ENCODE measurements at places on chromosomes 7 and 10.

DNA sequence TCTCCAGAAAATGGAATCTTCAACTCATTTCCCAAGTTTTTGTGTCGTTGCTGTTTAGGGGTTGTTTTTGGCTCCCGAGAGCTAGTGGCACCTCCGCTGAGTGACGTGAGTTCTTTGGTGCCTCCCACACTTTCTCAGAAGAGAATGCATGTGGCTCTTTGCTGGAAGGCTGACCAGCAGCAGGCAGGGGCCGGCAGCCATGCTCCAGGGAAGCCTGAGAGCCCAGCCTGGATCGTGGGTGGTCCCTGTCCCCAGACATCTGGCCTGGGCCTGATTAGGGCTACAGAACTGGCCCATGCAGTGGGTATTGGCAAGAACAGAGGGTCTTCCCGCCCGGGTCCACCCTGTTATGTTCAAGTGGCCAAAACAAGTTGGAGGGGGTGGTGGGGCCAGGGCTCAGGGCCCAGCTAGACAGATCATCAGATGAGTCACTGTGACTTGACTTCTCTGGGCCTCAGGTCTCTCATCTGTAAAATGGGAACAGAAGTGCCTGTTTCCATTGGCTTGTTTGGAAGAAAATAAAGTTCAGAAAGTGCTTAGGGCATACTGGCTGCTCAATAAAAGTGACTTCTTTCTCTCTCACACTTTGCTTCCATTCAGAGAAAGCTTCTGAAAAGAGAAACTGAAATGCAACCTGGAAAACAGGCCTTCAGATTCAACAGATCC lies 83.1 kb downstream of the STRA8 start:
- no peak for DNase-seq

DNA sequence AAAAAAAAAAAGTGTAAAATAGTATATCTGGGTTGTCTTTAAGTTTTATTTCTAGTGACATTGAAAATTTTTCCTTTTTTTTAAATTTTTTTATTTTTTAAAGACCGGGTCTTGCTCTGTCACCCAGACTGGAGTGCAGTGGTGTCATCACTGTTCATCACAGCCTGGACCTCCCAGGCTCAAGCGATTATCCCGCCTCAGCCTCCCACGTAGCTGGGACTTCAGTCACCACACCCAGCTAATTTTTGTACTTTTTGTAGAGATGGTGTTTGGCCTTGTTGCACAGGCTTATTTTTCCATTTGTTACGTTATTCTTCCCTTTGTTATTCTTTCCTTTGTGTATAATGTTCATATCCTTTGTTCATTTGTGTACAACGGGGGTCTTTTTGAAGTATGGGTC lies 30.1 kb downstream of the TSPAN14 start:
- DNase-seq = no peak

GRCh38 chr7:96530786-96531185 lies 178.9 kb downstream of the SEM1 start:
- DNase-seq = no peak

DNA sequence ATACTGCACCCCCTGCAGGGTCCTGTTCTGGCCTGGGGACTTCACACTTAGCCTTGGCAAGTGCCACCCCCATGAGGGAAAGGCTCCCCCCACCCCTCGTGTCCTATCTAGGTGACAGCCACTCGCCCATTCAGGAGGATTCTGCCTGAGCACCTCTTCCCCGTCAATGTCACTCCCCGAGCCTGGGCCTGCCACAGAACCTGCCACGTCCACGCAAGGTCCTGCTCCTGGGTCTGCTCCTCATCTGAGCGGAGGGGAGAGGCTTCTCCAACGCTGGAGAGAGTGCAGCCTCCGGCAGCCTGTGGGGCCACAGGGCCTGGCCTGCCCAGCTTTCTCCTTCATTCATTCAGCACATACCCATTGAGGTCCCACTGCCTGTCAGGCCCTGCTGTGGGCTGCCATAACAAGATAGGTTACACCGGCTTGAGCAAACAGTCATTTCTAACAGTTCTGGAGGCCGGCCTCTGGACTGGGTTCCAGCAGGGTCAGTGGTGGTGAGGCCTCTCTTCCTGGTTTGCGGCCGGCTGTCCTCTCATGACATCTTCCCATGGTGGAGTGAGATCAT lies 92.0 kb upstream of the RET start:
- no peak for DNase-seq

GRCh38 chr7:105623378-105623777 lies 42.1 kb upstream of the EFCAB10 start:
- no peak for DNase-seq

- no peak for DNase-seq
These were observed 161.4 kb downstream of the CCDC3 start for GRCh38 chr10:12839941-12840611.

DNA sequence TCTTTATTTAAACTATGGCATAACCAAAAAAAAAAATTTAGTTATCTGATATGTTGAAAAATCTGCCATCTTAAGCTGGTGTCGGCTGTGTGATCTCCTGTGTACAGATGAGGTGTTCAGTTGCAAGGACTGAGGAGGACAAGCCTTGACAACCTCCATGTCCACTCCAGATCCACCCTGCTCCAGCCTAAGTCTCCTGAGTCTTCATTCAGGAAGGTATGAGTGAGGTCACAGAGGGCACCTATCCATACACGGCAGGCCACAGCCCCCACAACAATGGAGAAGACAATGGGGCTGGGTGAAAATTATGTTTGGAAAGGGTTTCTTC lies 16.1 kb downstream of the TARP start:
- DNase-seq = no peak

All from activated CD8-positive, alpha-beta memory T cell treated with anti-CD3 and anti-CD28 coated beads for 4 hours (primary cell).